ENCODE measurements at places on chromosomes 7 and 10.

- DNase-seq, result no peak
Observed at GRCh38 chr10:88120075-88120474, 256.6 kb downstream of the PTEN start.

DNA sequence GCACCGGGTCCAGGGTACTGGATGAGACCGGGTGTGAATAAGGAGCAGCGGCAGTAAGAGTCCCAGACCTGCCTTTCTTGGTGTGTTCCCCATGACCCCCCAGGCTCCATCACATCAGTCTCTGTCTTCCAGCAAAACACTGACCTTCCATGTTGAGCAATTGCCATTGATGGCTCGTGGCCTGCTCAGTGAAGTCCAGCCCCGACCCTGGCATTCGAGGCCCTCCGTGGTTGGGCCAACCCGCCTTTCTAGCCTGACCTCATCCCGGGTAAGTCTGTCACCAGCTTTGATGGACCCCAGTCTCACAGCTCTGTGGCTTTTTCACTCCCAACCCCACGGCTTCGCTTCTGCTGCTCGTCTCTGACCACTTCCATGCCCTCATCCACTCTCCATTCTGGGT lies 6.4 kb downstream of the MMP21 start:
- no peak for DNase-seq

DNA sequence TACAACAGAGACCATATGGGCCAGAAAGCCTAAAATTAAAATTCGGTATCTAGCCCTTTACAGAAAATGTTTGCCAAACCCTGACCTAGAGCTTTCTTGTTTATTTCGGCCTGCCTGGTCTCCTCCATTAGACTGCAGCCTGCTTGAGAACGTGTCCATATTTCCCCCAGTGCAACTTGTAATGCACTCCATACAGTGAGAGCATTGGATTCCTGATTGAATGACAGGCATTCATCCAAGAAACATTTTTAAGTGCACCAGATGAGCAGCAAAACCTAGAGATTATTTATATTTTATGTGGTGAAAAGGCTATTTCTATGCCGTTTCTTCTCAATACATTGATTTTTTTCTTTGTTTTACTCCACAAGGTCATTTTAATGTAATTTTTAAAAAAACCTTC lies 47.4 kb upstream of the ORC5 start:
- no peak for DNase-seq

DNA sequence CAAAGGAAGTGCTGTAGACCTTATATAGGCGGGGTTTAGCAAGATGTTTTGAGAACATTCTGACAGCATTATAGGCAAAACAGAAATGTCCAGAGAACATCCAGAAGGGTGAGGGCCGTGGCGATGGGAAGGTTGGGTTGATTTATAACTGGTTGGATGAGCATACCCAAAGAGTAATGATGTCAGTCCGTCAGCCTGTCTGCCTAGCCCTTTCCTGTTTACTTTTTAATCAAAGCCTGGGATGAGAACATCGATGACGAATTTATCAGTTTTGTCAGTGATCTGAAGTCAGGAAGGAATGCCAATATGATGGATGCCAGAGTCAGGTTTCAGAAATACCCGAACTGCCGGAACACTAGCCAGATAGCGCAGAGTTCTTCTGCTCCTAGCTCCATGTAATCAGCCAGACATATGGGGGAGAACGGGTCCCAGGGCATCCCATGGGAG lies 33.8 kb upstream of the TRIM8 start:
- no peak for DNase-seq

GRCh38 chr7:1028775-1029636 lies 15.3 kb upstream of the GPR146 start:
- DNase-seq, result peak; percentile 75

- DNase-seq, result no peak
Observed at GRCh38 chr7:138049505-138050116, 26.6 kb upstream of the AKR1D1 start.

- DNase-seq, result no peak
Observed at GRCh38 chr10:125221716-125222115, 61.4 kb upstream of the CTBP2 start.

GRCh38 chr10:70048030-70048723 lies 4.5 kb upstream of the MACROH2A2 start:
- DNase-seq, result no peak

DNA sequence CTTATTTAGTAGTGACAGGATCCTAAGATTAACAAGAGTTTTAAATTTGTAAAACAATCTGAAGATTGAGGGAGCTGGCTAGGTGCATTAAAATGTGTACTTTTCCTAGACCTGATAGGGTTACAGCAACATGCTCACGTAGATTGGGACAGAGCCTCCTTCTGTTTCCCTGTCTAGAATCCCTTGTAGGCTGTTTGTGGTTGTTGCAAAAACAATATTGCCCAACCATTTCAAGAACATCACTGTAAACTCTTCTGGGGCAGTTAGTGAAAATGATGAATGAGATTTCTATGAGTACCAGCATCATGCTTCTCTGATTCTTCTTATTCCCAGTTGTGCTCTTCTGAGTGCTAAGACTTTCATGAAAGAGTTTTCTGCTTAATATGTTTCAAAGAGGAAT lies 14.7 kb upstream of the CPED1 start:
- no peak for DNase-seq

- DNase-seq, result no peak
Observed at GRCh38 chr10:97629289-97629688, 4.0 kb downstream of the MORN4 start.

GRCh38 chr10:100766693-100767421 lies 21.5 kb downstream of the PAX2 start:
- DNase-seq, result no peak

Data from GM04503 (cell line).